NCI-H345 (cell line): ENCODE measurements at places on chromosomes 3 and 15.

DNA sequence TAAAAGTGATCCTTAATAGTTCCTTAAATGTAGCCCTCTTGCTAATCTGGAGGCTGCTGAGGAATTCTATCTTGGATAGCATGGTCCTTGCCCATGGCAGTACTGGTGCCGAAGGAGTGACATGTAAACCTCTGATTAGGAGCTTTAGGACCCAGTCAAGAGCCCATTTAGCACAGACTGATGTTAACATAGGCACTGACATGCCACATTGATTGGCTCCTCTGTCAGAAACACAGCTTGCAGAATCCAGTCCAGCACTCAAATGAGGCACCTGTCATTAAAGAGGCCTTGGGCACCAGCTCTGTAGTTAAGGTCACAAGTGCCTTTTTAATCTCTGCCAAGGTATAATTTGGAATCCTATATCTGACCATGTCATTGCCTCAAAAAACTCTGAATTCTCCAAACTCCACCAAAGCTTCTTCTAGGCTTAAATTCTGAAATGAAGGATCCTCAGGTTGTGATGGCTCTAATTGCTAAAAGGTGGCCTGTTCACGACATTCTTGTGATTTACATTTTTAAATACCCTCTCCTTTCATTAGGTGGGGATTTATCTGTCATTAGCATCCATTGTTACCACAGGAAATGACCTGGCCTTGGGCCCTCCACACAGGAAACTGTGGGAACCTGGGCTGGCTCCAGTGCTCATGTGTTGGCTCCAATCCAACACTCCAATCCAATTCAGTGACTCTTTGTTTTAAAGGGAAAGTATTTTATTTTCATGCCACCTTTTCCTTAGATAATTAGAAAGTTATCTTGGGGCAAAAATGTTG, 57.3 kb upstream of the RNF7 start:
- peak; percentile 17 for DNase-seq

- no peak for DNase-seq
Observed at GRCh38 chr3:124486324-124486723, 243.9 kb upstream of the UMPS start.

- no peak for DNase-seq
Observed at GRCh38 chr3:104916971-104917370, 449.7 kb upstream of the ALCAM start.

- no peak for DNase-seq
Observed at GRCh38 chr3:107822308-107822707, 268.5 kb downstream of the CD47 start.
